ENCODE measurements at places on chromosomes 11 and 22.

GRCh38 chr11:118230088-118230487 lies 5.3 kb upstream of the JAML start:
- no peak for DNase-seq

DNA sequence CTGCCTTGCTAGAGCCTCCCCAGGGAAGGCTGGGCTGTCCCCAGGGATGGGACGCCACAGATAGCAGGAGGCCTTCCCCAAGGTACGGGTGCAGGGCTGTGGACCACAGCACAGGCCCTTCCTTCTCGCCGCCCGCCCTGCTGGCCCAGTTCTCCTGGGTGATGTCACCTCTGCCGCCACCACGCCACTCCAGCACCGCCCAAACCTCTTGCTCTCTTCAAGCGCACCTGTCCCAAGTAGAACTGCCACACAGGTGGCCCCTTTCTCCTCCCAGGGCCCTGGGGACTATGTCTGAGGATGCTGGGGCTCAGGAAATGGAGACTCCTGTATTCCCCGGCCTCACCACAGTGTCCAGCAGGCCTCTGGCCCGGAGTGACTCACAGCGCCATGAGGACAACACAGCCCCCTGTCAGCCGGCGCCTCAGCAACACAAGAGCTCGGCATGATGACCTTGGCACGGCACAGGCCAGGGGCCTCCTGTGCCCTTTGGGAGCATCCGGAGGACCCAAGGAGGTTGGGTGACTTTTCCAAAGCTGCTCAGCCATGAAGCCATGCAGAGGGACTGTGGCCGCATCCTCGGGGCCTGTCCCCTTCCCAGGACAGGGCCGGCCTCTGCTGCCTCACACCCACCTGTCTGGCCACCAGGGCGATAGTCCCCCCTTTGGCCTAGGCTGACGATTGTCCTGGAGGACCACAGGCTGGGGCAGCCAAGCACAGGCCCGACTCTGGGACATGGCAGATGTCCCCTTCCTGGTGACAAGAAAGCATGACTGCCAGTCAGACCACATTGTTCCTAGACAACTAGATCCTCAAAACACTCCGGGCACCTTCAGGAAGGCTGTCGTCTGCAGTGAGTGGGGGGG lies 1023.5 kb downstream of the BRD1 start:
- no peak for DNase-seq

GRCh38 chr11:46737699-46738098 lies 18.7 kb downstream of the F2 start:
- no peak for DNase-seq

- no peak for DNase-seq
Measured at GRCh38 chr11:22349491-22349890, 11.3 kb downstream of the SLC17A6 start.

- DNase-seq: no peak
Measured at GRCh38 chr11:69419662-69420395, 61.6 kb upstream of the LINC01488 start.

DNA sequence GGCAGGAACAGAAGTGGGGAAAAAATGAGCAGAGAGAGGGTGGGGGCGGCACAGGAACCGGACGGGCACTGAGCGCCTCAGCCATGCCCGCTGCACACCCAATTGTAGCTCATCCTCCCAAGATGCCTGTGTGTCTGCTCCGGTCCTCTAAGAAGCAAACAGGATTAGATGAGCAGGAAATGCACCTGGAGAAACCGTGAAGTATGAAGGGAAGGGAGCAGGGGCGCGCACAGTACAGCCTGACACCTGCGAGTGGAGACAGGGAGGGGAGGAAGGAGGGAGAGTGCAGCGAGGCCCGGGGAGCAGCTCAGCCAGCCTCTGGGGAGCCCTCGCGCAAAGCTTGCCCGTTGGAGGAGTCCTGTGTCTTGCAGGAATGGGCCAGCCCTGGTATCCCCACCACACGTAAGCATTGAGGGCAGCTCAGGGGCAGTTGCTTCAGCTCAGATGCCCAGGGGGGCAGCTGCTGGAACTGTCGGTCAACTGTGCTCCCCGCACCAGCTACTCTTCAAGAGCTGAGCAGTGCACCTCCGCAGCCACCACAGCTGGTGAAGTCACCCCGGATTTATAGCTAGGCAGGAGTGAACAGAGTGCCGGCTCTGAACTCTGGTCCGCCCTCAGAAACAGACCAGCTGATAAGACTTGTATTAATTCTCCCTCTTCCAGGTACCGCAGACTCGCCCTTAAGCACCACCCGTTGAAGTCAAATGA lies 7.0 kb downstream of the DNAJB13 start:
- DNase-seq: no peak

GRCh38 chr11:123573286-123573685 lies 81.1 kb downstream of the SCN3B start:
- no peak for DNase-seq

- DNase-seq: no peak
Measured at GRCh38 chr22:29342577-29343312, 27.2 kb upstream of the RASL10A start.

DNA sequence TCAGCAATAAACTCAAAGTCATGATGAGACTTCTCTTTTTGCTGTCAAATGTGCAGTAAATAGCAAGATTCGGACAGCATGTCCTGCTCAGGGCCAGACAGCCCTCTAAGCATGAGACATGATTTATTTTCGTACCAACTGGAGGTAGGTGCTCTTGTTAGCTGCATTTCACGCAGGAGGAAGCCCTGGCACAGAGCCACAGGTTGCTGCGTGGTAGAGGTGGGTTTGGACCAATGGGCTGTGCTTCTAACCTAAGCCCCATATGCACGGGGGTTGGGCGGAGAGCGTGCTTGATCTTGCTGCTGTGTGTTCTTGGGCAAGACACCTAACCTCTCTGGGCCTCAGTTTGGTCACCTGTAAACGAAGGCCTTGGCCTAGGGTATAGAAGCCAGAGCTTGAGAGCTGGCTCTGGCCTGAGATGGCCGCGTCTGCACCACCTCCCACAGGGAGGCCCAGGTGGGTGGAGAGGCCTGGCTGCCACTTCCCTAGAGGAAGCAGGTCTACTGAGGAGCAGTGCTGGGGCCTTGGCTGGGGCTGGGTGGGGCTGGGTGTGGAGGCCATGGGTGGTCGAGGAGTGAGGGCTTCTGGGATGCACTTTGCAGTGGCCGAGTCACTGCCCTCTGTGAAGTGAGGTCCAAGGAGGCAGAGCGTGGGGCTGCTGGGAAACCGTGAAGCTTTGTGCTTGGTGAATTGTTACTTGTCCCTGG lies 38.5 kb upstream of the GRAMD4 start:
- no peak for DNase-seq

GRCh38 chr22:37746366-37747079 lies 49.7 kb downstream of the TRIOBP start:
- no peak for DNase-seq

DNA sequence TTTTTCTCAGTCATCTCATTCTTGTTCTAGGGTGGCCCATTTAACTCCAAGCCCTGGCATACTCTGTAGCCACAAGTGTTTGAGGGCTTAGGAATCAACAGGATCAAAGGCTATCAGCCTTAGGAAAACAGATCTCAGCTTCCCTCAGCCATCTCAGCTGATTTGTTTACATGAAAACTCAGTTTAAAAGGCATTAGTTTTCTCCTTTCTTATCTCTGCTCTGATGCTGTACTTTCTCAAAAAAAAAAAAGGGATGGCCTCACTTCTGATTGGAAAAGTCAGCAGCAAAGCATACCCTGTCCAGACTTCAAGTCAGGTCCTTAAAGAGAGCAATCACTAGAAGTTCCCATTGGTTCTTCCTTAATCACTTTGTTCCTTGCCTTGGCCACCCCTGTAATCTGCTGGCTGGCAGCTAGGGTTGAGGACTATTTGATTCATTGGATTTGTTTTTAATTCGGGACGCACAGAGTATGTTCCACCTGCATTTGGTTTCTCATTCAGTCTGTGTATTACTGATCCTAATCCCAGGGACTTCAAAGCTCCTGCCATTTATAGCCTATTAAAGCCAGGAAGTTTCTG lies 102.8 kb downstream of the EXT2 start:
- DNase-seq: no peak

GRCh38 chr11:69238573-69239351 lies 55.2 kb upstream of the MYEOV start:
- no peak for DNase-seq

GRCh38 chr11:64900263-64900678 lies 16.7 kb downstream of the ATG2A start:
- peak; percentile 34 for DNase-seq

DNA sequence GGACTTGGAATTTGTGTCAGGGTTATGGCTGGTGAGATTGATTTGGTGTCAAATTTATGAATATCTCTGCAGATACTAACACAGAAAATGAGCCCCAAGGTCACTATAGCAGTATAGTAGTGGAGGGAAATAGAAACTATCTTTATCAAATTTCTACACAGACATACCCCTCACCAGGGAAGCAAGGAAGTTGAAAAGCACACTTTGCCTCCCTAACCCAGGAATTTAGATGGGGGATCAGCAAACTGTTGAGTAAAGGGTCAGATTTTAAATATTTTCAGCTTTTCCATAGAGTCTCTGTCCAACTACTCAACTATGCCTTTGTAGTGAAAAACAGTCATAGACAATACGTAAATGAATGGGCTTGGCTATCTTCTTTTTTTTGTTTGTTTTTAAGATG lies 12.8 kb downstream of the CRKL start:
- no peak for DNase-seq

DNA sequence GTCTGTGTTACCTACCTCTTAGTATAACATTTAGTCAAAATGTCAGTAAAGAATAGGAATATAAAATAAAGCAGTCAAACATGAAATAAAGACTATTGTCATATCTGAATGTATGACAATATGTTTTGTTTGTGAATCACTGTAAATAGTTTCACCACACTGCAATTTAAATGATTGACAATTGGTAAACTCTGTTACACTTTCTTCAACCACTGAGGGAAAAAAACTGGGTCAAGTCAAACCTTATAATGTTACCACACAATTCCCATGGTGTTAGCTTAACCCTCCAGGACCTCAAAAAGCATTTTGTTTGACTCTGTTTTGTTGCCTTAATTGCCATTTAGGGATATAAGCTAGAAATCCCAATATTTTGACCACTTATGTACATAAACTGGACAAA lies 10.5 kb upstream of the MMP13 start:
- no peak for DNase-seq

DNA sequence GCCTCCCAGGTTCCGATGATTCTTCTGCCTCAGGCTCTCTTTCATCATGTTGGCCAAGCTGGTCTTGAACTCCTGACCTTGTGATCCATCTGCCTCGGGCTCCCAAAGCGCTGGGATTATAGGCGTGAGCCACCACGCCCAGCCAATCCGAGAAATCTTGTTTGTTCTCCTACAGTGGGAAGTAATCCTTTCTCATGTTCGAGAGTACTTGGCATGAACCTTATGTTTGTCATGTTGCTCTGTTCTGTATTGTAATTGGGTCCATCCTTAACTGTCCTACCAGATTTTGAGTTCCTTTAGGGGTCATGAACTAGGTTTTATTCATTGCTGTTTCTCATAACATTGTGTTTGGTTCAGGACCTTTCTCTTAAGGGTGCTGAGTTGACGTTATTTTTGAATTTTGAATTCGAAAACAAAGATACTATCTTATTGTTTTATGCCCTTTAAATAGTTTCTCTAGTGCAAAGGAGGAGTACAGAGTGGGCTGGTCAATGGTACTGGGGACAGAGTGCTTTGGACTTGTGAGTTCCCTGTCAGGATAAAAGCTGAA lies 113.4 kb upstream of the RRM1 start:
- DNase-seq: no peak

GRCh38 chr11:30582726-30583125 lies 3.4 kb downstream of the MPPED2 start:
- DNase-seq: no peak

- no peak for DNase-seq
Measured at GRCh38 chr11:57480409-57481137, 20.2 kb downstream of the RTN4RL2 start.

DNA sequence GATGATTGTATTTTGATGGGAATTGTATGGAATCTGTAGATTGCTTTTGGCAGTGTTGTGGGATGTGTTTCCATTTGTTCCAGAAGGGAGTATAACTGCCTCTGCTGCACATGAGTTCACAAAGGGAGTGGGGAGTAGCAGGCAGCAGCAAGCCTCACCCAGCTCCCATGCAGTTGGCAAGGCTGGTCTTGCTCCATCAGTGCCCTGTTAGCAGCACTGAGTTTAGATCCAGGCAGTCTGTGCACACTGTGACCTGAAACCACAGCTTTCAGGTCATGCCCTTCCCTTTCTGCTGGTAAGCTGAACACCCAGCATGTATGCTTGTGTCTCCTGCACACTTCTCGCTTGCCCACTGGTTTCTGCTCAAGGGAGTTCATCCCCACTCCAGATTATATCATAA lies 3.7 kb upstream of the NUCB2 start:
- no peak for DNase-seq

DNA sequence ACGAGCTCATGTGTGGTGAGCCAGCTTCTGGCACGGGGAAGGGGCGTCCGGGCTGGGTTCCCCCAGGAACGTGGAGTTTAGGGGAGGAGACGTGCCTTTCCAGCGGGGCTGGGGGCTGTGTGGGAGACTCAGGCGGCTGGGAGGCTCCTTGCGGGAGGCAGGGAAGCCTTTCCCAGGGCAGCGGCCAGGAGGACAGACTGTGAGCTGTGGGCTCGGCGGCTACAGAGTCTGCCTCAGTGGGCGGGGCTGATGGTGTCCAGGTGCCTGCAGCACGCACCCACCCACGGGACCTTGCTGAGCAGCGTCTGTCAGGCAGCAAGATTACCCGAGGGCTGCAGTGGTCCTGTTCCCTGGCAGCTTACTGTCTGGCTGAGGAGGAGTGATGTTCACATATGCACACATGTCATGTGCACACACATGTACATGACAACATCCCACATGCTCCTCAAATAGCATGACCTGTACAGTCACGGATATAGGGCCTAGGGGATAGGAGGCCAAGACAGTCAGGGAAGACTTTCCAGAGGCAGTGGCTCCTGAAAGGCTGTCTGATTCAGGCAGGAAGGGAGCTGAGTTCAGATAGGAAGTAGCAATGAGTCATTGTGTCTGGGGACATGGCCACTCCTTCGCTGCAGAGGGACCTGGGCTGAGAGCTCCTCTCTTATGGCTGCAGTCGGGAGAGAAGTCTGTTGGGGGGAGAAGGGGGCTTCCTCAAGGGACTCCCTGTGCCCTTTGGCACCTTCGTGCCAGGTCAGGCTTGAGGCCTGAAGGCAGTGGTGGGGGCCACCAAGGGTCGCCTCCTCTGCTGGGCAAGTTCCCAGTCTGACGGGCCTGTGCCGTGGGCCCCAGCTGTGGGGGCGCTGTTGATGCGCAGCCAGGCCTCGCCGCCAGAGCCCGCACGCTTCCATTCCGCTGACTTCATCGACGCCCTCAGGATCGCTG lies 23.3 kb upstream of the PPP6R3 start:
- DNase-seq: no peak

- DNase-seq: no peak
Measured at GRCh38 chr22:17890245-17890671, 116.0 kb upstream of the BID start.

GRCh38 chr11:126354631-126355323 lies 709 bp upstream of the ST3GAL4 start:
- no peak for DNase-seq

DNA sequence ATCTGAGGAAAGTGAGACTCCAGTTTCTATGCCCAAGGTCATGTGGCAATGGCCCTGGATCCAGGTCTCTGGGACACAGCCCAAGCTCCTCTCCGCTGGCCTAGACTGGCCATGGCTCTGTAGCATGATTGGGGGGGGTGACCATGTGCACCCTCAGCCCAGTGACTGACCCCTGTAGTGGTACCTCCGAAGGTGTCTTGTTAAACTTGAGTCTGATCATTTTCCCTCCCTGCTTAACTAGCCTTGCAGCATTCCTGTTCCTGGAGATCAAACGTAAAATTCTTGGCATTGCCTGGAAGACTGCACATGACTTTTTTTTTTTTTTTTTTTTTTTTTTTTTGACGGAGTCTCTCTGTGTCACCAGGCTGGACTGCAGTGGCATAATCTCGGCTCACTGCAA lies 1116.0 kb downstream of the TBC1D22A start:
- DNase-seq: no peak

Data from stimulated activated CD4-positive, alpha-beta T cell treated with anti-CD3 and anti-CD28 coated beads, Interleukin-1b, Interleukin-23, amount 100 ng/mL, for 1 hour (primary cell).